Panc1 (cell line): ENCODE measurements at places on chromosomes 5 and 9.
A peak's percentile ranks its signal among the peaks of the same experiment; 100 is the strongest.

DNA sequence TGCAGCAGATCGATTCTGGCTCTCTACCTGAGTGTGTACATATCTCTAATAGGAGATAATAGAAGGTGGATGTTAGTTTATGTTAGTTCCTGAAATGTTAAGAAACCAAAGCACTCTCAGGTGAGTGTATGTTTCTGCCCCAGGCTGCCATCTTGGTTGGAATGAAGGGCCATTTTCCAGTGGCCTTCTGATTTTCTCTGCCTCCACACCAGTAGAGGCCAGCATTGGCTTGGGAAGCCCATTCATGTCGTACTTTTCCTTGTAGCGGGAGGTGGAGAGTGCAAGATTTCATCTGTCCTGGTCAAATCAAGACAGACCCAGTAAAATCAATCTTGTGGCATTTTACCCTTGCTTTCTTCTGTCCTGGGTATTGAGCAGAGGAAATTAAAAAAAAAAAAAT lies 91.0 kb downstream of the GAS1 start:
- DNase-seq: no peak

DNA sequence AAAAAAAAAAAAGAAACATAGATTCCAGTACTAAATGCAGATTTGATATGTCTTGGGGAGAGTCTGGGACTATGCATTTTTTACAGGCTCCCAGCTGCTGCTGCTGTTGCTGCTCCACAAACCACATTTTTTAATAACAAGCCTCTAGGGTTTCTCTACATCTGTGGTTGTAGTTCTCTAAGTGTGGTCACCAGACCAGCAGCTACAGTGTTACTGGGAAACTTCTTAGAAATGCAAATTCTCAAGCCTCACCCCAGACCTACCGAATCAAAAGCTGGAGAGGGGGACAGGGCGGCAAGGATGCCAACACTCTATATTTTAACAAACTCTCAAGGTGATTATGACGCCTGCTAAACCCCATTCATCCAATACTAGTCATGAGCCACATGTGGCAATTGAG lies 293.4 kb upstream of the PTGER4 start:
- DNase-seq: no peak

GRCh38 chr5:42360616-42361314 lies 62.5 kb upstream of the GHR start:
- no peak for DNase-seq

DNA sequence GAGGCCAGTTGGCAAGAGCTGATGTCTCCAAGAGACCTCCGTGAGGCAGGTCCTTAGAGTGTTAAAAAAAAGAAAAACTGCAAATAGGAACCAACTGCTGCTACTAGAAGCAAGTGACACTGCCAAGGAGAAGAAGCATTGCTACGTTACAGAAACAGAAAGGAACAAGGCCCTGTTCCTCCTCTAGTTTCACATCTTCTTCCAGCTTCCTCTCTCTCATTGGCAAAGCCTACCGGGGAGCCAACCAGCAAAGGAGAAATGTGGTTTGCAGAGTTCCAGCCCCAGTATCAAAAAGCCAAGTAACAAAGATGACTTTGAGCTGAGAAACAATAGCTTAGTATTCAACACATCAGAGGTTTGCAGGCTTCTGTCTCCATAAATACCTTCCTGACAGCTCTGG lies 145.9 kb downstream of the PRELID2 start:
- DNase-seq: no peak

- DNase-seq: no peak
Observed at GRCh38 chr5:120365656-120366446, 98.2 kb upstream of the PRR16 start.

DNA sequence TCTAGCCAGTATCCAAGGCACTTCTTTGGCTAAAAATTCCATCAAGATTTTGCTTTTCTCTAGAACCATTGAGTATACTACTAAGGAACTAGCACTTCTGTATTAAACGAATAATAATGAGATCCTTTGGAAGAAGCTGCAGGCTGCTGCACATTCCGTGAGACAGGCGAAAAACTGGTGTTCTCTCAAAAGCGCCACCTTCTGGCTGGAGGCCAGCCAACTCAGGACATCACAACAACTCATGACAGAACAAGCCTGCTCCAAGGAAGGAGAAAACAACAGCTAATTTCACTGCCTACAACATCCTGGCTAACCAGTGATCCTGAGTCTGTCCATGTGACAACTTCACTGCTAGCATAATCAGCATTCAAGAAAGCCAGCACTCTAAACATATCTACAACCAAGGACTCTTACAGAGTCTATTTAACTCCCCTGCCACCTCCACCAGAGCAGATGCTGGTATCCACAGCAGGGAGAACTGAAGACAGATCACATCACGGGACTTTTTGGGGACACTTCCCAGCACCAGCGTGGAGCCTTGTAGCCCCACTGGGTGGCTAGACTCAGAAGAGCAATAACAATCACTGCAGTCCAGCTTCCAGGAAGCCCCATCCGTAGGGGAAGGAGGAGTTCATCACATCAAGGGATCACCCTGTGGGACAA lies 150.5 kb downstream of the YTHDC2 start:
- peak; percentile 4 for DNase-seq

DNA sequence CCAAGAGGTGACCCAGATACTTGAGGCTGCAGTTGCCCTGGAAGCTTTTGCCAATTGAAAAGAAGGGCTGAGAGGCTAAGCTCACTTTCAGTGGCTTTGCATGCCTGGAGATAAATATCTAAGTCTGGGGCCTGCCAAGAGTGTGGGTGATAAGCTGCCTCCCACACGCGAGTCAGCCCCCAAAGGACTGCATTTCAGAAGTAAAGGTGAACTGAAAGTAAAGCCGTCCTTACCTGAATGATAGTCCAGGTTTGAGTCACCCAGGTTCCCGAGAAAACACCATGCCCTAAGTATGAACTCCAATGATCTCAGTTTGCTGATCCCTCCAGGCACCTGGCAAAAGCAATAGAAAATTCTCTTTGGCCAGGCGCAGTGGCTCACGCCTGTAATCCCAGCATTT lies 22.5 kb upstream of the N4BP3 start:
- DNase-seq: no peak

DNA sequence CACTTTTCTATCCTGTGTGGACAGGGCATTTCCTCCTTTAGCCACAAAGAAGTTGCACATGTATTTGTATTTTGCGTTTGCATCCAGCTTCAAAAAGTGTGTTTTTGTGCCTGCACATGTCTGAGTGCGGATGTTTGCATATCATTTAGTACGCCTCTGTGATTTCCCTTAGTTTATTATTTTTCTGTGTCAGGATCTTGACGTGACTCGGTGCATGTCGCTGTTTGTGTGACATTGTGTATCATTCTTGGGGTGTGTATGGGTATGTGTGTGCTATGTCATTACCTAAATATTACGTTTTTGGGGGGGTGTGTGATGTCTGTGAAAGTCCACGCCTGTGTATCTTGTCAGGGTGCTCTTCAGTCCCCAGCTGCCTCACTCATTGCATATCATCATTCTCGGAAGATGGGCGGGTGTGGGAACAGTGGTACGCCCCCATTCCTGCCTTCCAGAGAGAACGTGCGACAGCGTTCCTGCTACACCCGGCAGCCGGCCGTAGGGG lies 416 bp upstream of the PAIP2 start:
- no peak for DNase-seq

- peak; percentile 8 for DNase-seq
Observed at GRCh38 chr5:76544268-76544926, 78.8 kb downstream of the F2RL2 start.

DNA sequence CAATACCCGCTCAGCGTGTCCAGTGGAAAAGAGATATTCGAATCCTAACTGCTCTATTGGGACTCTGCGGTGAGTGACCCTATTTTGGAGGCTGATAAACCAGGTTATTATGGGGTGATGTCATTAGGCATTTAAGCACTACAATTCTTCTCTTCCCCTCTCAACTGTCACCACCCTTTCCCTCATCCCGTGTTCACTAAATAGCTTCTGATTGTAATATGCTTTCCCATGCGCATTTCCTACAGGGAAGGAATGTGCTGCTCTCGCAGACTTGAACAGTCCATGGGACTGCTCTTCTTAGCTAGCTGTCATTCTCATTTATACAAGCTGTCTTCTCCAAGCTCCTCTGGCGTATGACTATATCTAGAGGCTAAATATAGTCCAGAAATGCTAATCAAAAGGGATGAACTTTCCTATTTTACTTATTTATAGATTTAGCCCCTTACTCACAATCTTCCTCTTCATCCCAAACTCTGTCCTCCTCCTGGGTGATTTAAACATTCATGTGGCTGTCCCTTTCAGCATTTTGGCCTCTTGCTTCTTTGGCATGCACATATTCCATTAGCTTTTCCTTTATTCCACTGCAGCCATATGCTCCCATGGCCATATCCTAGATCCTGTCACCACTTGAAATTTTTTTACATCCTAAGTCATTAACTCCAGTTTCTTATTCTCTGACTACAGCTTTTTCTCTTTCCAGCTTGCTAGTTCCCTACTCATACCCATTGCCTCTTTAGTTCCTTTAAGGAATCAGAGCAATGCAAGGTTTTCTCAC lies 39.6 kb upstream of the CSNK1G3 start:
- DNase-seq: no peak

DNA sequence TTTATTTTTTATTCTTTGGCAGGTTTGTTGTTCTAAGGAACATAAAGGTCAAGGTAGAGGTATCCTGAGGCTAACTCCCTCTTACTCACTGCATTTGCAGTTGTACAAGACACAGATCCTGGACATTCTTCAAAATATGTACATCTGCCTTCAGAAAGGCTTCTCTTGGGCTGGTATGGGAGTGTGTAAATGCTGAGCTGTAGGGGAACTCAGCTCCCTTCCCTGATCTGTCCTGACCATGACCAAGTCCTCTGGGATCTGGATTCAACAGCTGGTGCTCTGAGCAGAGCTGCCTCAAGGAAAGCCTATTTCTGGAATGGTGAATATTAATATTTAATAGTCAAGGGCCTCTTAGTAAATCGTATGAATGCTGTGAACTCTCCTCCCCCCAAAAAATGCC lies 117.4 kb downstream of the PRKACG start:
- no peak for DNase-seq

DNA sequence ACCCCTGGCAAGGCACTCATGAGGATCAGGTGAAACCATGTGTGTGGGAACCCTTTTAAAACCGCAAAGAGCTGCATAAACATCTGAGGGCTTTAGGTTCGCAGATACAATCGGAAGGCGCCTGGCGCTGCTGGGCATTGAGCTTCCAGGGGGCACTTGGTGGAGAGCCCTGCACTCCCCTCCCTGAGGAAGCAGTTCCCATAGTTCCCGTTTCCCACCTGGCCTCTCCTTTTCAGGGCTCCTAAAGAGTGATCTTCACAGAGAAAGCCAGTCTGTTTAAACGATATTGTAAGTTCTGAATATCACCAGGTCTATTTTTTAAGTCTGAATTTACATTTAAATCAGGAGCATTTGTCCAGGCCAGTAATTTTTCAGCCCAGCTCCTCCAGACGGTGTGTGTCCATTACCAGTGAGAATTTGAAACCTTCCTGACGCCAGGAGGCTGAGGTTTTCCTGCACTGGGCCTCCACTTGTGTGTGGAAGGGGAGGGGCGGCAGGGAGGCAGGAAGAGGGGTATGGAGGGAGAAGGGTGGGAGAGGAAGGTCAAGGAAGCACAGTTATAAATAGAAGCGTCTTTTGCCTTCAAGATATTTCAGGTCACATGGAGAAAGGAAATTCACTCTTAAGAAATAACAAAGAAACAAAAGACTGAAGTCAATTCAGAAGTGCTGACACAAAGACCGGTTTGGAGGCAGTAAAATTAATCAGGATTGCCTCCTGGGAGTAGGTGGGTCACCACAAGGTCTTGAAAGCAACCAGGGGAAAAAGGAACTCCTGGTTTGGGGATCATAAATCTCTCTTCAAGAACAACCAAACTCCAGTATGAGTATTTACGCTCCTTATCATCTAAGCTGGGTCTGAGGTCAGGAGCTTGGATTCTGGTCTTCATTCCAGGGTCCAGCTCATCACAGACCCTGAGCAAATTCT lies 14.3 kb upstream of the MGAT1 start:
- DNase-seq: no peak

- DNase-seq: no peak
Observed at GRCh38 chr9:116370556-116370955, 217.0 kb downstream of the PAPPA start.

DNA sequence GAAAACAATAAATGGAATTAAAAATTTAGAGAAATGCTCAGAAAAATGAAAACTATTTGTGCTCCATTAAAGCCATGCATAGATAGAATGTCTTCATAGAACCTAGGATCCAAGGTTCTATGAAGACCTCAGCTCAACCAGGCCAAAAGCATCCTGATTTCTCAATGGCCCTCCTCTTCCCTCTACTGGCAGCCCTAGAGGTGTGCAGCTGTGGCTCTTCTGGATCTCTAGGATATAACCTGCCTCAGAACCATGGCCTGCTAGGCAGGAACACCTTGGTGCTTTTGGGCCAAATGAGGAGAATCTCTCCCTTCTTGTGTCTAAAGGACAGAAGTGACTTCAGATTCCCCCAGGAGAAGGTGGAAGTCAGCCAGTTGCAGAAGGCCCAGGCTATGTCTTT lies 15.1 kb downstream of the IFNA1 start:
- peak; percentile 15 for DNase-seq

GRCh38 chr5:74903165-74903787 lies 37.1 kb upstream of the FAM169A start:
- DNase-seq: no peak

DNA sequence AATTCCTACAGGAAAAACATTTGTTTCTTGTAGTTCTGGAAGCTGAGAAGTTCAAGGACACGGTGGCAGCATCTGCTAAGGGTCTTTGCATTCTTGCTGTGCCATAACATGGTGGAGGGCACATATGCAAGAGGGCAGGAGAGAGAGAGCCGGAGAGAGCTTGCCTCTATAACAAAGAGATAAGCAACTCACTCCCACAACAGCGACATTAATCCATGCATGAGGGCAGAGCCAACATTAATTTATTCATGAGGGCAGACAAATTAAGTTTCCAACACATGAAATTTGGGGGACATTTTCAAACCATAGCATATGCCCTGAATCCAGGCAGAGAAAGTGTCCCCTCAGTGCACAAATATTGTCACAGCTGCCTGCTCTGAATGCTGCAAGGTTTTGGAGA lies 4.4 kb upstream of the GTF3C5 start:
- DNase-seq: no peak
